T-helper 2 cell treated with Interferon-gamma antibody and Interleukin-4, amounts not matched to agents 100 ng/mL and 5 ng/mL, for 36 hours (primary cell): ENCODE measurements at places on chromosomes 4 and X. TPM values are rescaled to one million over a fixed set of nuclear protein-coding genes. Genes with fewer than 3 reads are reported as not detected.

Gene CCNA2
- total RNA-seq = 85.0 and 88.3 TPM in 2 replicates

Gene SUPT20HL2
- total RNA-seq = not detected in 2 replicates

Gene LONRF3
- total RNA-seq = 0.14 TPM in 1 of 2 replicates, not detected in the other

Gene MCF2
- 0.23 and 0.34 TPM in 2 replicates for total RNA-seq

Gene F8
- 4.7 and 5.1 TPM in 2 replicates for total RNA-seq

Gene HAUS3
- 27.5 and 28.0 TPM in 2 replicates for total RNA-seq

Gene TBX22
- not detected in 2 replicates for total RNA-seq

Gene UGT2B15
- total RNA-seq = not detected in 2 replicates

Gene XAGE1B
- not detected in 2 replicates for total RNA-seq

Gene NR3C2
- total RNA-seq = 0.23 and 0.32 TPM in 2 replicates
